ENCODE measurements at places on chromosomes 5 and 9.
A peak's percentile ranks its signal among the peaks of the same experiment; 100 is the strongest.

- no peak for DNase-seq
Observed at GRCh38 chr5:89934069-89934468, 475.5 kb downstream of the CETN3 start.

DNA sequence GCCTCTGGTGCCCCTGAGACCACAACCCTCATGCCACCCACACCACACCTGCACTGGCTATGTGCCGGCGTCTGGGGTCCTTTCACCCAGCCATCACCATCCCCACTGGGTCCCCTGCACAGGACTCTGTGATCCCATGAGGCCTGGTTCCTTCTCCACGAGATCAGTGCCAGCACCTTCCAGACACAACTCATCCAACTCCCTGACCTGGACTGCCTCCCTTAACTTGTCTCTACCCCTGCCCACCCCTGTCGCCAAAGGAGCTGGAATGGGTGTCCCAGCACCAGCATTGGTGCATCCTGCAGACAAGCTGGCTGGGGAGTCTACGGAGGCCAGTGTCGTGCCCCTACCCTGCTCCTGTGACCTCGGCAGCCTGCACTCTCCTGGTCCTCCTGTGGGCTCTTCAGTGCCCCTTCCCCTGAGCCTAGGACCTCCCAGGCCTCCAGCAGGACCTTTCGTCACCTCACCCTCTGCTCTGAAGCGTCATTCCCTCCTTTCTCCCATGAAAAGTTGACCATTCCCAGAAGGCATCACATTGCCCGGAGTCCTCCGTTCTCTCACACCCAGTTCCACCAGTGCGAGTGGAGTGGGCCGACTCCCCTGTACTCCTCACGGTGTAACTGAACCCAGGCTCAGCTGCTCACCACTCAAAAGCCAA lies 87.7 kb downstream of the NSUN2 start:
- DNase-seq: no peak

- DNase-seq: no peak
Observed at GRCh38 chr9:91412941-91413340, 10.7 kb downstream of the NFIL3 start.

DNA sequence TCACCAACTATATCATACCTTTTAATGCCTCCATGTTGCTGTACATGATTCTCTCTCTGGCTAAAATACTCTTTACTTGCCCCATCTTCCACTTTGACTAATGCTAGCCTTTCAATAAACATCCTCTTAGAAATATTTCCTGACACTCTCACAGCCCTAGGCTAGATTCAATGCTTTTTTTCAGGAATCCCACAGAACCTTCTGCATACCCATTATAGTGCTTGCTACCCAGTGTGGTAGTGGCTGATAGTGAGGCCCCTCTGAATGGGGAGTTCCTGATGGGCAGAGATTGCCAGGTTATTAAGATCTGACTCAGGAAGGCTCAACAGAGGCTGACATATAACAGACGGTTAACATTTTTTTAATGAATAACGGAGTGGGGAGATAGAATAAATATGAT lies 11.6 kb downstream of the SSBP2 start:
- DNase-seq: no peak

DNA sequence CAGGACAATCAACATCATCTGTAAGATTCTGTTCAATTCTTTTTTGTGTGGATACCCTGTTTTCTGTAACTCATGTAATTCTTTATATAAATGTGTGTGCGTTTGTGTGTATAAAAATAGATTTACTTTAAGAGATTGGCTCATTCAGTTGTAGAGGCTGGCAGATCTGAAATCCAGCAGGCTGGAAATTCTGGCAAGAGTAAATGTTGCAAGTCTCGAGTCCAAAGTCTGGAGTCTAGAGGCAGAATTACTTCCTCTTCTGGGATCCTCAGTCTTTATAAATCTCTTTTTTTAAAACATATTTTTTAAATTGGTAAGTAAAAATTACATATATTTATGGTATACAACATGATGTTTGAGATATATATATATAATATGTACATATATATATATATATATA lies 202.1 kb upstream of the TMEM161B start:
- no peak for DNase-seq

DNA sequence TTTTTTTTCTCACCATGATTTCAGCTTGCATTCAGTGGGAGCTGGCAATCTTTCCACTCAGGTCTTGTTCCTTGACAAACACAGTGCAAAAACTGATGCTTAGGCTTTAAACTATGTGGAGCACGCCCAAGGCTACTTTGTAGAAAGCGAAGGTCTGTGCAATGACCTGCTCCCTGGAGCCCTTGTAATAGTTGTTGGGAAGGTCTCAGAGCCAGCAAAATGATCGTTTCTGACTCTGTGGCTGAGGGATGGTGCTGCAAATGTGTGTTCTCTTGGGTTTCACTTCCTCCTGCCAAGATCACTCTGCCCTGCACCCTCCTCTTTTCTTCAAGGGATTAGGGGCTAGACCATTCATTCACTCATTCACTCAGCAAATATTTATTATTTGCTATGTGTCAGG lies 249.7 kb upstream of the MAP3K1 start:
- no peak for DNase-seq

- no peak for DNase-seq
Observed at GRCh38 chr5:2011481-2012411, 129.0 kb upstream of the IRX4 start.

- no peak for DNase-seq
Observed at GRCh38 chr9:103700195-103700962, 393.7 kb upstream of the SMC2 start.

DNA sequence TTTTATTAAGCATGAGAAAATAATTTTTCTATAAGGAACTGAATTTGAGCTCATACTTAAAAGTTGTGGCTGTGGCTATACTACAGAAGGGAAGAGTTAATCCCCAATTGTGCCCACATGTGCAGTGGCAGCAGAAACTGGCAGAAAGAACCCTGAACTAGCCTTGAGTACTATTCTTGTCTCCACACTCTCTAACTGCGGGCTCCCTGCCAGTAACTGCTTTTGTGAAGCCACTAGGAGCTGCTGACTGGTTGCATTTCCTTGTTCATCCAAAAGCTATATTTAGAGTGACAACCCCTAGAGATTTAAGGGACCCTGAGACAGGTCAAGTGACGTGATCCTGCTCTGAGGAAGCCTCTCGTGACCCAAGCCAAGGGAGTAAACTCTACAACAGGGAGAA lies 238.6 kb downstream of the ELAVL2 start:
- peak; percentile 52 for DNase-seq

DNA sequence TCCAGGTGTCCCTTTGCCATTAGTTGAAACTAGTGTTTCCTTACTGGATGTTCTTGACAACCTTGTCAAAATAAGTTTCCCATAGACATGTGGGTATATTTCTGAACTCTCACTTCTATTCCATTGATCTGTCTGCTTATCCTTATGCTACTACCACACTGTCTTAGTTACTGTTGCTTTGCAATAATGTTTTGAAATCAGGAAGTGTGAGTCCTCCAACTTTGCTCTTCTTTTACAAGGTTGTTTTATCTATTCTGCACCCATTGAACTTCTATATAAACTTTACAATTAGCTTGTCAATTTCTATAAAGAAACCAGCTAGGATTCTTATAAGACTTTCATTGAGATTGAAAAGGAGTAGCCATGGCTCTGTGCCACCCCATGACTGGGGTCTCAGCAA lies 24.3 kb downstream of the CD14 start:
- DNase-seq: no peak

DNA sequence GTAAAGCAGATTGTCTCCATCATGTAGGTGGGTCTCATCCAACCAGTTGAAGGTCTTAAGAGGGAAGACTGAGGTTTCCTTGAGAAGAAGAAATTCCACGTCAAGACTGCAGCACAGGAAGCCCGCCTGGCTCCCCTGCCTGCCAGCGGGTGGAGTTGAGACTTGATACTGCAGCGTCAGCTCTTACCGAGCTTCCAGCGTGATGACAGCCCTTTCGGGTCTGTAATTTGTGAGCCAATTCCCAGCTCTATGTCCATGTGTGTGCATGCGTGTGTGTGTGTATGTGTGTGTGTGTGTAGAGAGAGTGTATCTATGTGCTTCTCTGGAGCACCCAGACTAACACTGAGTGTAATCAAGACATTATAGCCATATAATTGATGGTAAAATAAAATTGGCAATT lies 379.7 kb upstream of the IRX2 start:
- DNase-seq: no peak

DNA sequence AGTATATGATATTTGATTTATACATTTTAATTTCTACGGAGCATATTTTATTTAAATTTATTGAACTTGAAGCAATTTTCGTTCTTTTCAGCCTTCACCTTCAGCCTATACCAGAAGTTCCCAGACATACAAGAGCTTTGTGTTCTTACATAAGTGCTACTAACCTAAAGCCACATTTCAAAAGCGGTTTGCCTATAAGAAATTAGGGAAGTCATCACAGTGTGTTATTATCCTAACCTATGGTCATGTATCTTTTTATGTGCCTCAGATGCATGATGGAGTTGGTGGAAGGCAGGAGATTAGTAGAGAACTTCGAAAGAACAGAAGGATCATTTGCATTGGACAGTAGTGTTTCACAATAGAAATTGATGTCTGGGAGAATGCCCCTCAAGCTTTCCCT lies 3.1 kb downstream of the KIF2A start:
- DNase-seq: no peak

- peak; percentile 28 for DNase-seq
Observed at GRCh38 chr5:141709699-141710267, 27.8 kb upstream of the ARAP3 start.

DNA sequence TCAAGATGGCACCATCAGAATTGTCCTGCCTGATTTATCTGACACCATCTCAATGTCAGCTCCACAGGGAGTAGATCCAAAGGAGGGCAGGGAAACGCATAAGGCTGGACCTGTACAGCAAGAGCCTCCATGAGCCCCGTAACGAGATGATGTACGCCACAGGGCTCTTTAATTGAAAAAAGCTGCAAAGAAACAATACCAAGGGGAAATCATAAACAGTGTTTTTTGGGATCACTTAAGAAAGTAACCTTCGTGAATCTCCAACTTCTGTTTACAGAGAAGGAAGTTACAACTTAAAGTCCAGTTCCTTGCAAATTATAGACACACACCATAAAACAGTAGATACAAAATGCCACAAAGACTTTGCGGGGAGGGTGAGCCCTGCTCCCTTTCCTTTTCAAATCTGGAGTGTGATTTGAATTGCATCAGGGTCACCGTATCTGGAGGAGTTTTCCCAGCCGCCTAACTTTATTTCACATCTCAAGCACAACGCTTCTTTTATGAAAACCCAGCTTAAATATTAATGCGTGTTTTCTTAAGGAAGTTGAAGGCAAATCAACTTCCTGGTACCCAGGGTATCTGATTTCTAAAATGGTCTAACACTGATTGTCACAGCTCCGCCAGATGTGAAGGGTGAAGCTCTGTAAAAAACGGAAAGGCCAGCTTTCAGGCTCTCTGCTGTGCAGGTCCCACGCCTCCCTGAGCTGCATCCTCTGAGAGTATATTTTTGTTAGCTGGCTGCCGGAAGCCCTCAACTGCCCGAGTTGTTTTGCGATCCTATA lies 88.9 kb downstream of the EBF1 start:
- no peak for DNase-seq

GRCh38 chr9:131554843-131555351 lies 9.6 kb downstream of the PRRT1B start:
- no peak for DNase-seq

DNA sequence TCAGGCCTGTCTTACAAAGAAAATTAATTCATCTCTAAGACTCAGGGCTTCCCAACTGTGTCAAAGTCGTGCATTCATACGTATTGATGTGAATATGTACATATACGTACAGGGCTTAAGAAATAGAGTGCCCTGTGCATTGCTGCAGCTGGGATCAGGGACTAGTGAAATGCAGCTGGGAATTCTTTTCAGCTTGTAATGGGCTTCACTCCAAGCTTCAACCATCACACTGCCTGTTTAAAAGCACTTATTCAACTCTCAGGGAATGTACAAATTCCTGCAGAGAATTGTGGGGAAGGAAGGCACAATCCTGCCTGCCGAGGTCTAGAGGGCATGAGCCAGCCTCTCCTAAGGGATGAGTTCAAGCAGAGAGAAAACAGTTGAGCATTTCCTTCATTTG lies 59.6 kb upstream of the MAN2A1 start:
- no peak for DNase-seq

- peak; percentile 16 for DNase-seq
Observed at GRCh38 chr9:114308361-114308950, 14.4 kb upstream of the ORM1 start.

DNA sequence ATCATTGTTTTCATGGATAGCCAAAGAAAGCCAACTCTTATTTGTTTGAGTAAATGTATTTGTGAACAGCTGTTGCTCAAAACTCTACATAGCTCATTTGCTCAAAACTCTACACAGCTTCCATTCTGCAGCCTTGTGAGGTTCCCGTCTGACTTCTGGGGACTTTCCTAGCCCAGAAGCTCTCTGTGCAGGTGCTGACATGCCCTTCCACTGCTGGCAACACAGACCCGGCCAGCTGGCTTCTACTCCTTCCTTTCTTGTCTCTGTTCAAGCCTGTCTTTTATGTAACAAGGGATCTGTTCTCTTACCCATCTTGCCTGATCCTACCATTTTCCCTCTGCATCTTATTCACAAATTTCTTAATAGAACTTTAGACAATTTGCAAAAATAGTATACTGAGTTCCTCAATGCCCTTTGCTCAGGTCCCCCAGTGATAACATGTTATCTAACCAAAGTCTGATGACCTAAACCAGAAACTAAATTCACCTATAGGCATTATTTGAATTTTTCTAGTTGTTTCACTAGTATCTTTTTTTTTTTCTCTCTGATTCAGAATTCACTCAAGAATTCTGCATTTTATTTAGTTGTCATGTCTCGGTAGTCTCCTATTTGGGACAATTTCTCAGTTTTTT lies 556.5 kb upstream of the SEMA6A start:
- DNase-seq: no peak

DNA sequence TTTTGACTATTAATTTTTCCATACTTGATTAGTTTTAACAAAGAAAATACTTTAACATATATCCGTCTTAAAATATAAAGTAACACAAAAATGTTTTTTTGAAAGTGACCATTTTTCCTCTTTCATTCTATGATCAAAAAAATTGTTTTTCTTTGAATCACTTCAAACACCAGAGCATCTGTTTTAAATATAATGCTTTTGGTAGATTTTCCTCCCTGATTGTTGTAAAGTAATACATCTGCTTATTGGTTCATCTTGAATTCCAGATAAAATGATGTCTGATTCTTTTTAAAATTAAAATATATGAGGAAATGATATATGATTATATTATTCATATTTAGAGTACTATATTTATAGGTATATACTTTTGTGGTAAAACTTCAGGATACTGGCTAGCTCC lies 76.2 kb upstream of the LPAR1 start:
- DNase-seq: no peak

- peak; percentile 59 for DNase-seq
Observed at GRCh38 chr5:141182248-141182647, at the start of gene PCDHB16. TSS of gene PCDHB16 (plus strand) at chr5:141182387. CDS start at chr5:141182560, 173 bp downstream.

GRCh38 chr5:37211661-37212060 lies 37.5 kb downstream of the CPLANE1 start:
- DNase-seq: no peak

DNA sequence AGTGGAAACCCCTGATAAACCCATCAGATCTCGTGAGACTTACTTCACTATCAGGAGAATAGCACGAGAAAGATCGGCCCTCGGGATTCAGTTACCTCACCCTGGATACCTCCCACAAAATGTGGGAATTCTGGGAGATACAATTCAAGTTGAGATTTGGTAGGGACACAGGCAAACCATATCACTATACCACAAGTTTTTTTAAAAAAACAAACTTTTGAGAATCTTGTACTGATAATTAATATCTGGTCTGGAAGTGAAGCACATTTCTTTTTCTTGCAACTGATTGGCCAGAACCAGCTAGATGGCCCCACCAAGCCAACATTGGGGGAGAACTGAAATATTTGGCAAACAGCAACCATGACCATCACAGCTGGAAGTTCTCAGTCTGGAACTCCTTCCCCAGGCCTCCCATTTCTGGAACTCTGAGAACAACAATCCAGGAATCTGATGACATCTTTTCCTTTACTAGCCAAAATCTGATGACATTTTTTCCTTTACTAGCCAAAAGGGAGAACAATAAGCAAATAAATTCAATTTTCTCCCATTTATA lies 51.8 kb upstream of the CDKN2B start:
- DNase-seq: no peak
